ENCODE measurements at places on chromosomes 4 and X.

DNA sequence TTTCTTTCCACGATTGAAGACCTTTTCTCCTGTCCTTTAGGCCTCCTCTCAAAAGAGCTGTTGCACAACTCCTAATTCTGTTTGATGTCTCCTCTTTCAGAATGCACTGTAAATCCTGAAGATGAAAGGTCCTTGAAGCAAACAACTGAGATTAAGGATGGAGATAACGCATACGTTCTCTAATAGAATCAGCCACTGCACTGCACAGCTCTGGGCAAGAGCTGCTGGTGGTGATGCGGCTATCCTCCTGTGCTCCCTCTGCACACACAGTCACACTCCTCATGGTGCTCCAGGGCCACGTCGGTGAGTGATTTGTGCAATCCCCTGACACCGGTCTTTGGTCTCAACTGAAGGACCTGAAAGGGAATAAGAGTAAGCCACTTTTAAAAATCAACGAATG, 208.7 kb downstream of the PDGFC start:
- no peak for DNase-seq
- no peaks in the 10 kb centered on the region for H3K27me3 ChIP-seq
- no peak overlapping the region for H3K4me3 ChIP-seq
- no peak overlapping the region for H3K27ac ChIP-seq
- H3K4me1 ChIP-seq: no peaks in the 10 kb centered on the region

- no peaks in the 10 kb centered on the region for H3K4me1 ChIP-seq
- H3K36me3 ChIP-seq: no peaks in the 10 kb centered on the region
- no peak overlapping the region for H3K27ac ChIP-seq
- no peak overlapping the region for H3K4me3 ChIP-seq
These were observed 6.4 kb downstream of the AMOT start for GRCh38 chrX:112834031-112834845.

DNA sequence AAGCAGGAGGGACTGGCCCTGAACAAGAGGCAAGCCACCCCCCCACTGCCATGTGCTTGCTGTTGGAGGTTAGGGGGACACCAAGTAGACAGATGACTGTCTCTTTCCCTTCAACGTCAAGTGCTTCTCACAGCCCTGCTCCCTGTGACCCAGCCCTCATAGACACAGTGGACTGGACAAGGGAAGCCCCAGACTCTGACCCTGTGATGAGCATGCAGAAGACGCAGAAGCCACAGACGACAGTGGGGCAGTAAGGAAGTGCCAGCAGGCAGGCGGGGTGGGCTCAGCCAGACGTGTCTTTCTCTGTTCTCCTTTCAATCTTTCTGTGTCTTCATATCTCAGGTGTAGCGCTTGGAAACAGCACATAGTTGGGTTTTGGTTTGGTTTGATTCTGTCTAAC, 2.4 kb upstream of the L1CAM start:
- no peak overlapping the region for H3K27ac ChIP-seq
- H3K27me3 ChIP-seq: peaks cover 22% of the 10 kb centered on the region
- no peak for DNase-seq
- H3K36me3 ChIP-seq: no peaks in the 10 kb centered on the region

DNA sequence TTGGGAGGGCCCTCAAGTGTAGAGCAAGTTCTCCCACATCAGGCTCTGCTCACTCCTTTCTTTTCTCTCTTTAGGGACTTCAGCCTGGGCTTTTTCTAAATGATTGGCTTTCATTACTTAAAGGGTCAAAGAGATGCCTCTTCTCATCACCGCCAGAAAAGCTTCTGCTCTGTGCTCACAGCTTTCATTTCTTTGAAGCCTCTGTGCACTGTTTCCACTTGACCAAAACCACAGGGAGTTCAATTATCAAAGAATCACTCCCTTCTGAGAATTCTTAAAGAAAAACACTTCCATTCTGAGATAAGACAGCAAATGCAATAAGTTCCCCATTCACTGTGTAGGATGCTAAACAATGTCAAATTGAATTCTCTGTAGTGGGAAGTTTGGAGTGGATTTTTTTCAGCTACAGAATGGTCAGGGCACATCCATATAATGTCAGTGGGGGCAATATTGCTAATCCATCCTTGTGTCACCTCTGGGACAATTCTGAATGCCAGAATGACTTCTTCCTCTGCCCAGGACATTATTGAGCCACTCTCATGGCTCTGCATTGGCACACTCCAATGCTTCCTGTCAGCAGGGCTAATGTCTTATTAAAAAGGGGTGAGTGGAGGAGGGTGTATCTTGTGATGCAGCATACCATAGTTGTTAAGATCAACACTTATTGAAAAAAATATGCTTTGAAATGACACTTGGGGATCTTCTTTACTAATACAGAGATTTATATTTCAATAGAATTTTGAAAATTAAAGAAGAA, 217.6 kb downstream of the SNCA start:
- no peak overlapping the region for H3K4me3 ChIP-seq
- no peaks in the 10 kb centered on the region for H3K36me3 ChIP-seq
- H3K27ac ChIP-seq: no peak overlapping the region
- peaks cover 18% of the 10 kb centered on the region for H3K4me1 ChIP-seq
- no peak for DNase-seq

DNA sequence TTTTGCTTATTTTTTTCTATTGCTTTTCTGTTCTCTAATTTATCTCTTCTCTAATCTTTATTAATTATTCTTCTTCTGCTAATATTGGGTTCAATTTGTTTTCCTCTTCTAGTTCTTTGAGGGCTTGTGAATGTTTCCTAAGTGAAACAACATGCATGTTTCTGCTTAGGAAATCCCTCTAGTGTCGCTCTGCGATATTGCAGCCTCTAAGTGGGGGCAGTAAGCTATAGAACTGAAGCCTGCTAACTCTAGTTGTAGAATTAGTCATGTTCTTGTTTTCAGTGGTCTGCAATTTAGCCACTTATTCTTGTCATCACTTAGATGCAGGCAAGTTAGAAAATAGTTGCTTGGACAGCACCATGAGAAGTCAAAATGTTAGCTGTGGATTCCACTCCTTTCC, 222.6 kb downstream of the SPIN4 start:
- no peaks in the 10 kb centered on the region for H3K36me3 ChIP-seq
- peak; percentile 13 for DNase-seq
- H3K4me3 ChIP-seq: no peak overlapping the region
- H3K27ac ChIP-seq: no peak overlapping the region

DNA sequence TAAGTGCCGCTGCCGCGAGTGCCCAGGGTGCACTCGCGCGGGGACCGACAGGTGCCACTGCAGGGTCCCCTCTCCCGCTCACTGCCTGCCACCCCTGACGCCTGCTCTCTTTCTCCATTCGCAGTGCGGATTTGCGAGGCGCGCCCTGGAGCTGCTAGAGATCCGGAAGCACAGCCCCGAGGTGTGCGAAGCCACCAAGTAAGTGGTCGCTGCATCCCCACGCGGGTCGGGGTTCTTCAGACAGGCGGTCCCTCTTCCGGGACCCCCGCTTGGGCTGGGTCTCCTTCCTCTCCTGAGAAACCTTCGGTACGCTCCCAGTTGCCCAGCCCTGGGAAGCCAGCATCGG, 547 bp downstream of the GUCY1A1 start:
- H3K4me3 ChIP-seq: peak overlapping the region; percentile 77
- peak; percentile 23 for DNase-seq
- H3K36me3 ChIP-seq: no peaks in the 10 kb centered on the region

- no peak for DNase-seq
- no peak overlapping the region for H3K4me3 ChIP-seq
- H3K27ac ChIP-seq: no peak overlapping the region
- H3K36me3 ChIP-seq: no peaks in the 10 kb centered on the region
- H3K4me1 ChIP-seq: no peaks in the 10 kb centered on the region
These were observed 1131.7 kb downstream of the SH3BGRL start for GRCh38 chrX:82333575-82333974.

DNA sequence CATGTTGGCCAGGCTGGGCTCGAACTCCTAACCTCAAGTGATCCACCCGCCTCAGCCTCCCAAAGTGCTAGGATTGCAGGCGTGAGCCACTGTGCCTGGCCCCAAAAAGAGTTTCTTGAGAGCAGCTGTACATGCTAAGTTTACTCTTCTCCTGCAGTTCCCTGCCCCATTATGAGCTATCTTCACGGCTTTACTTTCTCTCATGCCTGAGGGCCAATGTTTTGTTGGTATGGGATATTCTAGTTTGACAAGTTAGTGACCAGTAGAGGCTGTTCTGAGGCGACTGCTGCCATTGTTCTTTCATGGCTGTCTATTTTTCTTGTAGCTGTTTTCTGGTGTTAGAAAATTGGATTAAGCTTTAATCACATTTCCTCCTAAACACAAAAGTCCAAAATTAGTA, 78.0 kb upstream of the STX18 start:
- peaks cover 5% of the 10 kb centered on the region for H3K4me1 ChIP-seq
- no peak for DNase-seq
- H3K36me3 ChIP-seq: peaks cover 2% of the 10 kb centered on the region
- H3K27ac ChIP-seq: no peak overlapping the region

- H3K4me3 ChIP-seq: no peak overlapping the region
- no peaks in the 10 kb centered on the region for H3K27me3 ChIP-seq
- no peak overlapping the region for H3K27ac ChIP-seq
These were observed 45.8 kb downstream of the AREG start for GRCh38 chr4:74490736-74491135.

GRCh38 chr4:110533940-110534339, 58.0 kb downstream of the ENPEP start:
- H3K4me1 ChIP-seq: no peaks in the 10 kb centered on the region
- no peaks in the 10 kb centered on the region for H3K36me3 ChIP-seq
- DNase-seq: no peak
- no peak overlapping the region for H3K4me3 ChIP-seq

DNA sequence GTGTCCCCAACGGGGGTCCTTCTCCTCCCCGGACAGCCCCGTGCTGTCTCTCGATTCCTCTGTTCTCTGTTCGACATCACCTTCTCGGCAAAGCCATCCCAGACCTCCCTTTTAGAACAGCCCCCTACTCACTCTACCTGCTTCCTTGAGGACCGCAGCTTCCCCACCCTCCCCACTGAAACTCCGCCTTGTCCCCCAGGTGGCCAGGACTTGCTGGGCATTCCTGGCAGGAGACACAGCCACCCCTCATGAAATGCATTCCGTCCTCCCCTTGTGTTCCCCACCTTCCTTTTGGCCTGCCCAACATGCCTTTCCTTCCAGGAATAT, 34.8 kb upstream of the GPR78 start:
- no peak for DNase-seq
- no peaks in the 10 kb centered on the region for H3K4me1 ChIP-seq
- H3K27ac ChIP-seq: no peak overlapping the region
- no peaks in the 10 kb centered on the region for H3K36me3 ChIP-seq

DNA sequence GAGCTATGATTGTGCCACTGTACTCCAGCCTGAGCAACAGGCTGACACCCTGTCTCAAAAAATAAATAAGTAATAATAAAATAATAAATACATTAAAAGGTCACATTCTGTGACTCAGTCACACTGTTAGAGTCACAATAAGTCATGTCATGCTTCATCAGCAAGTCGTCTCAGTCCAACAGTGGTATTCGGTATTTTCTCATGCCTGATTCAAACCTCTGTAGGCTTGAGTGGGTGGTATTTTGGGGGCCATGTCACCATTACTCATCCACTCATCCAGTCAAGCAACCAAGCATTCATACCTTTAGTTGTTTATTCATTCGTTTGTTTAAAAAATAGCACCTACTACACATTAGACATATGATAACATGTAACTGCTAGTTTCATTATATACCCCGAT, 46.9 kb downstream of the SUPT20HL2 start:
- no peak overlapping the region for H3K4me3 ChIP-seq
- H3K27me3 ChIP-seq: peaks cover 3% of the 10 kb centered on the region
- H3K36me3 ChIP-seq: peaks cover 2% of the 10 kb centered on the region
- no peak overlapping the region for H3K27ac ChIP-seq
- no peak for DNase-seq

DNA sequence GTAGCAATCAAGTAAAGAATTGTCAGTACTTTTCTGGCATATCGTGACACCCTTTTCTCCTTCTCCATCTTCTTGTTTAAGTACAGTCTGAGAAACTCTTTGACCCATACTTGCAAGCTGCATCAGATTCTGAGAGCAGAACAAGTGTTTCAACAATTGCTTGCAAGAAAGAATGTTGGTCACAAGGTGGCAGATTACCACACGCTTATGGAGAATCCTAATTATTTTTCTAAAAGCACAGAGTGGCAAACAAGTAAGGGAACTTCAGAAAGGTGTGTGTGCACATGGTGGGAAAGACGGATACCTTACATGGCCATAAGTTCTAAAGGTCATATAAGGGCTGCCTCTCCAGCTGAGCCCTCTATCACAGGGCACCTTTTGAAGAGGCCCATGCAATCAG, 136.4 kb upstream of the FGF13 start:
- no peak for DNase-seq
- no peaks in the 10 kb centered on the region for H3K27me3 ChIP-seq
- H3K4me3 ChIP-seq: no peak overlapping the region
- H3K36me3 ChIP-seq: no peaks in the 10 kb centered on the region
- no peak overlapping the region for H3K27ac ChIP-seq
- H3K4me1 ChIP-seq: no peaks in the 10 kb centered on the region

- no peaks in the 10 kb centered on the region for H3K4me1 ChIP-seq
- H3K27me3 ChIP-seq: no peaks in the 10 kb centered on the region
- peak; percentile 28 for DNase-seq
- H3K27ac ChIP-seq: no peak overlapping the region
- H3K4me3 ChIP-seq: no peak overlapping the region
These were observed 59.2 kb downstream of the PTPN13 start for GRCh38 chr4:86653237-86653865.

- H3K27ac ChIP-seq: peak overlapping the region; percentile 28
- H3K4me3 ChIP-seq: no peak overlapping the region
- H3K27me3 ChIP-seq: no peaks in the 10 kb centered on the region
- DNase-seq: no peak
- H3K36me3 ChIP-seq: peaks cover 41% of the 10 kb centered on the region
These were observed 114.7 kb downstream of the AFF1 start for GRCh38 chr4:87049508-87049907.

DNA sequence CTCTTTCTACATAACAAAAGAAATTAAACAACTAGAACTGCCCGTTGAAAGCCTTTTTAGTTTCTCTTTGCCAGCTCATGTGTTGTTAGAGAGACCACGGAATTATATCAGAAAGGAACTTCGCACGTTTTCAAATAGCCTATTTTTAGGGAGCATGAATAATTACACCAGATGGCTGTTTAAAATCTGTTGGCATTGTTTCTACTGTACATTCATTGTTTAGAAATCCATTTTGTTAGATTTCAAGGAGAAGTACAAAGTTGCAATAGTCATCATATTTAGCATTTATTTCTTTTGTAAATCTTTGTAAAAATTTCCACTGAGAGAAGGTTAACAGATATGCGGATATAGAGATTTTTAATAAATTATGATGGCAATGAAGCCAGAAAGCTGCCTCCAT, 403.0 kb upstream of the HS3ST1 start:
- H3K27ac ChIP-seq: no peak overlapping the region
- peaks cover 2% of the 10 kb centered on the region for H3K27me3 ChIP-seq
- no peaks in the 10 kb centered on the region for H3K36me3 ChIP-seq
- no peaks in the 10 kb centered on the region for H3K4me1 ChIP-seq

DNA sequence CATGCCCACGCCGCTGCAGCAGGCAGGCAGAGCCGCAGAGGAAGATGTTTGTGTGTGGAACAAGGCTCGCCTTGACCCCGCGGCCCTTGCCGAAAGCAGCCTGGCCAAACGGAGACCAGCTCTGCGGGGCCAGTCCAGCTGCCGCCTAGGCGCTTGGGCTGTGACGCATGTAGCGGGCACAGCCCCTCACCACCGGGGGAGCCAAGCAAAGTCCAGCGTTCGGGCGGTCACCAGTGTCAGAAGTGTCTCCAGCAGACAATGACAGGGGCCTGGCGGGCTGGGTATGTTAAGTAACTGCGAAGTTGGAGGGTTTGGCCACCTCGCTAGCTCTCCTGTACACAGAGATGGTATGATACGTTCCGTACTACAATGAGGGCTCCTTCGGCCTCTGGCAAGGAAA, 1.3 kb downstream of the AMER1 start:
- no peak for DNase-seq
- H3K27me3 ChIP-seq: no peaks in the 10 kb centered on the region
- H3K36me3 ChIP-seq: no peaks in the 10 kb centered on the region
- H3K27ac ChIP-seq: no peak overlapping the region
- peak overlapping the region; percentile 70 for H3K4me3 ChIP-seq
- peaks cover 6% of the 10 kb centered on the region for H3K4me1 ChIP-seq

Data from activated naive CD8-positive, alpha-beta T cell treated with anti-CD3 and anti-CD28 coated beads, Interleukin-2, amount 50 U/mL, for 24 hours (primary cell).